ENCODE measurements at places on chromosomes 3 and 15. TPM values are rescaled to one million over a fixed set of nuclear protein-coding genes. Genes with fewer than 3 reads are reported as not detected.

EID1 gene
- 179 TPM for total RNA-seq

ARPIN gene
- total RNA-seq: 14.8 TPM

SCAMP2 gene
- 52.6 TPM for total RNA-seq

GPR27 gene
- not detected for total RNA-seq

GOLGA8T gene
- not detected for total RNA-seq

SUCNR1 gene
- not detected for total RNA-seq

KAT2B gene
- 3.7 TPM for total RNA-seq

PATL2 gene
- total RNA-seq: not detected

VPS33B gene
- total RNA-seq: 11.3 TPM

CP gene
- total RNA-seq: 0.17 TPM

SLC2A2 gene
- not detected for total RNA-seq

CCK gene
- 2.7 TPM for total RNA-seq

EIF4E3 gene
- total RNA-seq: 1.6 TPM

MESP1 gene
- total RNA-seq: 0.45 TPM

CHRNA7 gene
- not detected for total RNA-seq

BFSP2 gene
- total RNA-seq: not detected

ROBO2 gene
- 0.45 TPM for total RNA-seq

LRRC49 gene
- 9.8 TPM for total RNA-seq

FGD5 gene
- under 0.01 TPM for total RNA-seq

SKOR1 gene
- not detected for total RNA-seq
